Uterus (tissue), 4 donors: ENCODE measurements at places on chromosomes 7 and 10. TPM values are rescaled to one million over a fixed set of nuclear protein-coding genes. Genes with fewer than 3 reads are reported as not detected.

PSD gene
- 114 TPM for total RNA-seq

INTS1 gene
- total RNA-seq = 8.2 TPM

DNA sequence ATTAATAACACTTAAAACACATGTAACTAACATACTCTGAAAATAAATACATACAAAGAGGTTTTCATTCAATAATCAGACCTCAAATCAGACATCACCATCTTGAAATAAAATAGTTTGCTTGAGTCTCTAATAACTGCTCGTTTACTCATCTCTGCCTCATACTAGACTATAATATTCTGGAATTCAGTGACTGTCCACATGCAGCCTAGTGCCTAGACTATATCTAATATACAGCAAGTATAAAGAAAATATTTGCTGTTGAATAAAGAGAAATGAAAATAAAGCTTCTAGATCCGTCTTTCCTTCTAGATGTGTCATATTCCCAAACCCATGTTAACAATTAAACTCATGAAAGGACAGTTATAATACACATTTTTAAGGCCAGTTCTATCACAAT is 236.3 kb upstream of the LRRN3 start:
- DNase-seq = no peak

GRCh38 chr10:119090026-119090795 is 9.6 kb upstream of the EIF3A start:
- DNase-seq = no peak

DNA sequence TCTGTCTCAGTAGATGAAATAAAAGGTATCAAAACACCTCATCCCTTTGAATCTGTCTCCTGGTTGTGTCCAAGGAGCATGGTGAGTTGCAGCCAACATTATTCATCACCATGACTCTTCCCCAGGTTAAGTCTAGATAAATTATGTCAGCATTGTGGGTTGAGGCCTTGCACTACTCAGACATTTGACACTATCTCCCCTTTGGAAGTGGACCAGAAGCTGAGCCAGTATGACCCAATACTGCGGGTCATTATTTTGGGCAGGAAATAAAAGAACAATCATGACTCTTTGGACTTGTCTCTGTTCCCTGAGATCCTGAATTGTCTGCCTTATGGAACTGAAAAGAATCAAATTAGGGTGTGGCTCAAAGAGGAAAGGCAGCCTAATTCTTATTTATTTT is 168.2 kb upstream of the FAM171A1 start:
- DNase-seq = no peak

- DNase-seq = no peak
Observed at GRCh38 chr7:50608196-50608906, 43.1 kb upstream of the DDC start.

GRCh38 chr7:127437837-127438236 is 45.3 kb upstream of the ZNF800 start:
- DNase-seq = no peak

GIMAP4 gene
- total RNA-seq = 64.7 TPM

COL17A1 gene
- total RNA-seq = 2.9 TPM

GRCh38 chr10:104824380-104825006 is 183.4 kb downstream of the SORCS3 start:
- no peak for DNase-seq

DNA sequence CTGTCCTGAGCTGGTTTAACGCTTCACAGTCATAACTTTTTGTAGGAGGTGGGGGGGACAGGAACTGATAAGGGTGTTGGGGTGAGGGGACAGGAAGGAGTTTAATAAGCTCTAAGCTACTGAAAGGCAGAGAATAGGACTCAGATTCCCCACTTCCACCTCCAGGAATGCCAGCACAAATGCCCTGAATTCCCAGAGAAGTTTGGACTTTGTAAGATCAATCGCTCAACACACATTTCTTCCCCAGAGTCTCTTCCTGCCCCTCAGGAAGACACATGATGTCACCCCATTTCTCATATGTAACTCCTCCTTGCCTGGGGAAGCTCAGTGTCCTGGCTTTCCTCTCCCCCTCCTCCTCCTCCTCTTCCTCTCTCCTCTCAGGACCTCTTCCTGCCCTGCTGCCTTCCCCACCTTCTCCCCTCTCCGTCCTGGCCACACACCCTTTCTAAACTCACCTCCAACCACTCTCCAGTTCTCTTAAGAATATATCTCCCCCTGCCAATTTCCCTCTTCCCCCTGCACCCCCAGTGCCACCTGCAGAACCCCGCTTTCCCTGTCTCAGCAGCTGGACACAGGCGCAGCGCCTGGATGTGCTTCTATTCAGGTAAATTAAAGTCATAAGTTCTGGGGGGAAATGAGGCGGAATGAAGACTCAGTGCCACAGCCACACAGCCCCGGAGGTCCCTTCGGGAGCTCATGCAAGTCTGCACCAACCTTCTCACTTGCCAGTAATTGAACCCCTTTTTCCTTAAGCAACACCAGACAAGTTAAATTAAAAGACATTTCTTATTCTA is 5.3 kb upstream of the LOXL4 start:
- DNase-seq = peak; percentile 2

GRCh38 chr10:13930120-13930519 is 343.4 kb downstream of the PRPF18 start:
- DNase-seq = no peak

GRCh38 chr7:34761627-34762026 is 103.6 kb downstream of the NPSR1 start:
- no peak for DNase-seq

ATAD1 gene
- 48.3 TPM for total RNA-seq

DNA sequence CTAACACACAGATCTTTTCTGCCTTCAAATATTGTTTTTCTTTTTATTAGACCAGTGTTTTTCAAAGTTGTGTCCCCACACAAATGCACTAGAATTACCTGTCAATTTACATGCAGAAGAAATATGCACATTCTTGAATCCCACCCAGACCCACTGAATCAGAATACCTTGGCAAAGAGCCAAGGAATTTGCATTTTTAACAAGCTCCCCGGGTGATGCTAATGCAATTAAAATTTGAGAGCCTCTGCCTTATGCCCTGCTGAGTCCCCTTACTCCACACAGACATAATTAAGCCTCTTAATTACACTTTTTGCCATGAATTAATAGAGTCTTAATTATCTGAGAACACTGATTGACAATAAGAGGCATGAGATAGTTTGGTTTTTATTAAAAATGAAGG is 201.2 kb upstream of the GRB10 start:
- DNase-seq = no peak

SEPHS1 gene
- 11.2 TPM for total RNA-seq

GRCh38 chr10:59762505-59762904 is 9.2 kb upstream of the MRLN start:
- no peak for DNase-seq

- DNase-seq = no peak
Observed at GRCh38 chr7:130374507-130374906, 5.8 kb upstream of the CPA1 start.

- DNase-seq = peak; percentile 95
Observed at GRCh38 chr7:90211391-90212148, at the start of gene STEAP2. STEAP2 (plus strand) TSS chr7:90211740; CDS start chr7:90225083, 13,343 bp downstream.

JCAD gene
- total RNA-seq = 99.1 TPM

GRCh38 chr7:158492367-158492764 is 95.3 kb downstream of the PTPRN2 start:
- DNase-seq = no peak

DNA sequence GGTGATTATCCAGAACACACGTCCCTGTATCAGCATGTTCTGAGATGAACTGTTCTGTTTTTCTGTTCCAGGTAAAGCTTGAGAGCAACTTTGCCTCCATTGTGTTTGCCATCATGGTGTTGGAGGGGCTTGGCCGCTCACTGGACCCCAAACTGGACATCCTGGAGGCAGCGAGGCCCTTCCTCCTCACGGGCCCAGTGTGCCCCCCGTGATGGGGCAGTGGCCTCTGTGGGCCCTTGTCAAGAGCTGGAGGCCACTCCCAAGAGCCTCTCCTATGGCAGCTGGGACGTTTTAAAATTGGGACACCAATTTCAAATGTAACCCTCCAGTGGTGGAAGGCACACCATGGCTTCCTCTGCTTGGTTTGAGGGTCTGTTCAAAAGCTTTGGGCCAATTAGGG is 1.9 kb upstream of the NDUFB2 start:
- DNase-seq = no peak

TAS2R4 gene
- total RNA-seq = 0.26 TPM

DNA sequence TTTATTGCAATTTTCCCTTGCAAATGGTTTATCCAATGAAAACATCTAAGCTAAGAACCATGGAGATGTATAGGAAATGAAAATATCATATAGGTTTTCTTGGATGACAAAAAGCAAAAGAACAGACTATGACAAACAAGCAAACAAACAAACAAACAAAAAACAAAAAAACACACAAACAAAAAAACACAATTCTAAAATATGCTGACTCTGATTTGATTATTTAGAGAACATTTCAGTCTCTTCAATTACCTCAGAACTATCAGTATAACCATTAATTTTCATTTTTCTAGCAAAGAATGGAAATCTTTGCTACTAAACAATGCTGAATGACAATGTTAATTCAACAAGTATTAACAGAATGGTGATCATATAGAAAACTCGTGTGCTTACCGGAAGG is 369.5 kb upstream of the LRRN3 start:
- no peak for DNase-seq

DNA sequence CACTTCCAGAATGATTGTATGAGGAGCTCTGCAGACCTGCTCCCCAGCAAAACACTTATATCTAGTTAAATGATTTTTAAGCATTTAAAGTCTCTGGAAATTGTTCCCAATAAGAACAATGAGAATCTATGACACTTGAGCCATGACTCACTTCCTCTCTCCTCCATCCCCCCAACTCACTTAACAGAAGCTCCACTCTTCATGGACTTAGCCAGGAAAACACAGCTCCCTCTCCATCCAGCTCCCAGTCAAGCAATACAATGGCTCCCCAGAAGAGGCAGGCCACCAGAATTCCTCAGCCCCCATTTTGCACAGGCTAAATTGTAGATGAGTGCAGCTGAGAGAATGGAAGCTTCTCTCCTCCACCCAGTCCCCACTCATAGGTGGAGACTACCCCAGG is 27.0 kb downstream of the AOC1 start:
- no peak for DNase-seq

DNA sequence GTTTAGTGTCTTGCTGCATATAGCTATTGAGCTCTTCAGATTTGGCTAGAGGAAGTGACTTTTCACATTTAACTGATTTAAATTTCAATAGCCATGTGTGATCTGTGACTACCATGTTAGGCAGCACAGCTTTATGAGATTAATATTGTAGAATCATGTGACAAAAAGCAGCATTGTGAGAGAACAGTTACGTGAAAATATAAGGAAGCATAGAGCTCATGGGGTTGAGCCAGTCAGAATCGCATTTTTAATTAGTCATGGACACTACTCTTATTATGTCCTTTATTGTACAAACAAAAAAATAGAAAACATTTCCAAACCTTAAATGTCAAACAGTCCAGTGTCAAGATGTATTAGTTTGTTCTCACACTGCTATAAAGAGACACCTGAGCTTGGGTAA is 48.0 kb downstream of the MTURN start:
- no peak for DNase-seq

- DNase-seq = no peak
Observed at GRCh38 chr7:39539816-39540215, 26.4 kb upstream of the YAE1 start.

DNA sequence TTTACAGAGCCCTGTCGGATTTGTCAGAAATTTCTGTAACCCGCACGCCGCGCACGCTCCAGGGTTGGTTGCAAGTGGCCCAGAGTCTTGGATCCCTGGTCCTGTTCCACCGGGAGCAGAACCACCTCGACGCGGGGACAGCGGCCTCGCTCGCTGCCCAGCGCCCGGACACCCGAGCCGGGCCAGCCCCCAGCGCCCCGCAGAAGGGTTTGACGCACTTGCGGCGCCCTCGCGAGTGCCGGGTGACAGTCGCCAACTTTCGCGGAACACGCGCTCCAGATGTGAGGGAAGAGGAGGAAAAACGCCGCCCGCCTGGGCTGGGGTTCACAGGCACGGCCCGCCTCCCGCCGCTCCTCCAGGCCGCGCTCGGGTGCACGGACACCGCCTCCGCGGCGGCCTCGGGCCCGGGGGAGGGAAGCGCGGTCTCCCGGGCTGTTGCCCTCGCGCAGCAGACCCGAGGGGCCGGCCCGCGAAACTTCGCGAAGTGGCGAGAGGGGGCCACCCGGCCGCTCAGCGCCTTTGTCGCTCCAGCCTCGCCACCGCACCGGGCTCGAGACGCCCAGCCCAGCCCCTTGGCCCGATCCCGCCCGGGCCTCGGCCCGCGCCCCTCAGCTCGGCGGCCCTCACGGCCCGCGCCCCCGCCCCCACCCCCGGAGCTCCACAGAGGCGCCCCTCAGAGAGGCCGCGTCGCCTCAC is 514 bp downstream of the RNF216 start:
- DNase-seq = no peak

ERVW-1 gene
- not detected for total RNA-seq

PODXL gene
- 33.6 TPM for total RNA-seq

GRCh38 chr10:86733260-86733671 is 23.2 kb upstream of the BMPR1A start:
- DNase-seq = peak; percentile 54

- DNase-seq = peak; percentile 66
Observed at GRCh38 chr7:98168181-98168903, 42.9 kb upstream of the BHLHA15 start.

HK1 gene
- total RNA-seq = 77.6 TPM

TRDMT1 gene
- 10.3 TPM for total RNA-seq

DNA sequence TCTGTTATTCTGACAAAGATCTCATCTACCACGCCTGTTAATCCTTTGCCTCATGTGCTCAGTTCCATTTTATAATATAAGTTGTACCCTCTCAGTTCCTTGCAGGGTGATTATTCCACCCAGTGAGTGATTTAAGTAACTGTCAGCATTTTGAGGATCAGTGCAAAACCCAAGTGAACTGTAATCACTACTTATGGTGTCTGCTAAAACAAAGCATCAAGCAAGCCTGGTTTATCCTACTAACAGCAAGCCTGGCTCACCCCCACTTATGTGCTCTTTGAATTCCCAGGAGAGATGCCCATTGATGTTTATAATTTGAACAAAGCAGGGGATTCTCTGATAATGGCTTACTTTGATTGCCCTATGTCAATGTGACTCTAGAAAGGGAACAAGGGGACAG is 186.8 kb upstream of the LRGUK start:
- DNase-seq = no peak

DNA sequence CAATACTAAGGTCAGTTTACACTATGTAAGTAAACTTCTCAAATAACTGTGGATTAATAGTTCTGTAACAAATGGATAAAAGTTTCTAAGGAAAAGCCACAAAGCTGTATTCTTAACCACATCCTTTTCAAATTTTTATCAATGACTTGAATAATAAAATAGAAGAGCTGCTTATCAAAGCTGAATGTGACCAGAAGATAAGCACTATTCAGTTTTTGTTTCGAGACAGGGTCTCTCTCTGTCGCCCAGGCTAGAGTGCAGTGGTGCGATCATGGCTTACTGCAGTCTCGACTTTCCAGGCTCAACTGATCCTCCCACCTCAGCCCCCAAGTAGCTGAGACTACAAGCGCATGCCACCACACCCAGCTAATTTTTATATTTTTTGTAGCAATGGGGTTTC is 17.0 kb downstream of the UPF2 start:
- DNase-seq = no peak
